Upper lobe of right lung (tissue), 1 donor: ENCODE measurements at places on chromosomes 4 and X.

- DNase-seq: no peak
Measured at GRCh38 chrX:54530357-54530900, 410 bp downstream of the GNL3L start.

GRCh38 chr4:160038615-160039014 lies 935.7 kb downstream of the RAPGEF2 start:
- no peak for DNase-seq

DNA sequence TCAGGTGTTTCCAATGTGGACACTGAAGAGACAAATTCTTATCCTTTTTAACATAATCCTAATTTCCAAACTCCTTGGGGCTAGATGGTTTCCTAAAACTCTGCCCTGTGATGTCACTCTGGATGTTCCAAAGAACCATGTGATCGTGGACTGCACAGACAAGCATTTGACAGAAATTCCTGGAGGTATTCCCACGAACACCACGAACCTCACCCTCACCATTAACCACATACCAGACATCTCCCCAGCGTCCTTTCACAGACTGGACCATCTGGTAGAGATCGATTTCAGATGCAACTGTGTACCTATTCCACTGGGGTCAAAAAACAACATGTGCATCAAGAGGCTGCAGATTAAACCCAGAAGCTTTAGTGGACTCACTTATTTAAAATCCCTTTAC lies 18.6 kb downstream of the TLR7 start:
- no peak for DNase-seq

DNA sequence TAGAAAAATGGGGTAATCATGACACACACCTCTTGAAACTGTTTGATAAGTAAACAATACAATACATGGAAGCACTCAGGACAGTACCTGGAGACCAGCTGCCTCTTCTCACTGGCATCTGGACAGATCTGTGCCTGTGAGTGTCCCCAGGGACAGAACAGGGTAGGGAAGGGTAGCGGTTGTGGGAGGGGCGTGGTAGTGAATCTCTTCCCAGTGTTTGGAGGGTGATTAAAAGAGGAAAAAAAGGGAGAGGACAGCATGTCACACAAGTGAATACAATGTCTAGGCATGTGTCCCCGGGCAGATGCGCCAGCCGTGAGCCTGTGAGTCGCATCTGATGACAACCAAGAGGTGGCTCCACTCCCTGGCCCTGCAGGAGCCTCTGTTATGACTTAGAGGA lies 138.8 kb upstream of the MSX1 start:
- no peak for DNase-seq

DNA sequence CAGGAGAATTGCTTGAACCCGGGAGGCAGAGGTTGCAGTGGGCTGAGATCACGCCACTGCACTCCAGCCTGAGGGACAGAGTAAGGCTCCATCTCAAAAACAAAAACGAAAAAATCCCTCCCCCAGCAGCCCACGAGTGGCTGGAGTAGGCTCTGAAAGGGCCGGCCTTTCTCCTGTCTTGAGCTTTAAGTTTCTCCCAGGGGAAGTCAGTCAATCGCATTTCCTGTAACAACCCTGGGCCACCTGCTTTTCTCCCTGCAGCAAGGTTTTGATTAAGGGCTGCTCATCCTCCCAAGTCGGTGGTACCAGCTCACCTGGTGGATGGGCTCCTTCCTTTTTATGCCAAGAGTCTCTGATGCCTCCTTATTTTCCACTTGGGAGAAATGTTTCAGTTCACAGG lies 2.0 kb upstream of the NYX start:
- no peak for DNase-seq

GRCh38 chr4:159428975-159429692 lies 326.3 kb downstream of the RAPGEF2 start:
- no peak for DNase-seq

GRCh38 chr4:57789666-57790065 lies 679.5 kb upstream of the IGFBP7 start:
- DNase-seq: no peak

- DNase-seq: peak; percentile 62
Measured at GRCh38 chrX:154735695-154736393, 15.0 kb downstream of the GAB3 start.

- no peak for DNase-seq
Measured at GRCh38 chrX:71168134-71168533, 23.5 kb downstream of the NLGN3 start.

DNA sequence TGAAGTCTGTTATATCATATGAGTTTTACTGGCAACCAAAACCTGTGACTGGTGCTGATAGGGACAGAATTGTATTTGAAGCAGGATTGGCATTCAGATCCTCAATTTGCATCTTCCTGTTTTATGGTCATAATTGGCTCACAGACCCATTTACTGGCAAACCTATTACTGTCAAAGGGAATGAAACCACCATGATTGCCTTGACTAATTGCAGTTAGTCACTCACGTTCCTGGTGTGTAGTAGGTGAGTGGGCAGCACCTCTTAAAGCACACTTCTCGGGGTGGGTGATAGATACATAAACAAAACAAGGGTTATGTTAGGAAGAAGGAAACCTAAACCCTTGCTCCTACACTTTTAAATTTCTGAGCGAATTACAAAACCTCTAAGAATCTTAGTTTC lies 81.0 kb downstream of the PPEF2 start:
- DNase-seq: no peak

DNA sequence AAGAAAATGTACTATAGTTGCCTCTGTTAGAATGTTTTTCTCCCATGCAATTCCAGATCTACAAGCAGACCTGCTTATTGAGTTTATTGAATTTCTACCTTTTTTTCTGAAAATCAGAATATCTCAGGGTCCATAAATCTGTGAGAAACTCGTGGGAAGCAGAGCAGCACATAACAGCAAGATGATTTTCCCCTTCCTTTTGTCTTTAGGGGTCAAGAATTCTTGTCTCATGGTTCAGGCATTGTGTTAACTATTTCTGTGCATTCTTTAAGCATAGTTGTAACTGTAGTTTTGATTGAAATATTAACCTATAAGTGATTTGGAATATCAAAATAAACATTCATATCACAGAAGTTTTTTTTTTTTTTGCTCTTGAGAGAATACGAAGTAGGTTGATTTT lies 11.4 kb downstream of the EDNRA start:
- DNase-seq: no peak

DNA sequence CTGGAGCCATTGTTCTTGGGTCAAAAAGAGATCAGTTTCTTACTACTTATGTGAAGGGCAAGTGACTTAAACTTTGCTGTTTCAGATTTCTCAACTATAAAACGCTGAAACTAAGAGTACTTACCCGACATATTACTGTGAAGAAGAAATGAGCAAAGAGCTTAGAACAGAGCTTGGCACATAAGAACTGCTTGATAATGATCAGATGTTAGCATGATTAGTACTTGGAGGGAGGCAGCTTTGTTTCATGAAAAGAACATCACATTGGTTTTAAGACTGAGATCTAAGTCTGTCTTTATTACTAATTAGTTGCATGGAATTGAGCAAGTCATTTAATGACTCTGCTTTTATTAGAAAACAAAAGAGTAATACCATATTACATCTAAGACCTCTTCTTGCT lies 169.1 kb downstream of the ARHGAP24 start:
- no peak for DNase-seq

- no peak for DNase-seq
Measured at GRCh38 chr4:146343199-146343598, 128.9 kb downstream of the REELD1 start.

- DNase-seq: no peak
Measured at GRCh38 chrX:35700121-35700520, 98.0 kb upstream of the MAGEB16 start.

GRCh38 chr4:53714236-53715140 lies 123.2 kb upstream of the LNX1 start:
- DNase-seq: no peak

- no peak for DNase-seq
Measured at GRCh38 chrX:38277802-38278201, 49.5 kb downstream of the RPGR start.

DNA sequence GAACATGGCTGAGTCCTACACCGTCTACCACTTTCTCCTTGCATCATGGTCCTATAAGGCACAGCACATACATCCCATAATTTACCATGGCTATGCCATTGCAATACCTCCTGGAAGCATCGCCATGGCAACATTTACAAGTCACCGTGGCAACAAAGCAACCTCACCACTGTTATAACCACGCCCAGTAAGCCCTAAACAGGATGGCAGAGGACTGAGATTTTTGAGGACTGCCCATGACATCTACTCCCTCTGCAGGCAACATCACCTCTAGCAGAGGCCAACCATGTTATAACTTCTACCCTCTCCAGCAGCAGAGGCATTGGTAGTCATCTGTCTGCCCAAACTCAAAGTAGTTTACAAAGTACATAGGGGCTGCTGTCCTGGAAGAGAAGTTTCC lies 29.7 kb downstream of the BCOR start:
- no peak for DNase-seq

DNA sequence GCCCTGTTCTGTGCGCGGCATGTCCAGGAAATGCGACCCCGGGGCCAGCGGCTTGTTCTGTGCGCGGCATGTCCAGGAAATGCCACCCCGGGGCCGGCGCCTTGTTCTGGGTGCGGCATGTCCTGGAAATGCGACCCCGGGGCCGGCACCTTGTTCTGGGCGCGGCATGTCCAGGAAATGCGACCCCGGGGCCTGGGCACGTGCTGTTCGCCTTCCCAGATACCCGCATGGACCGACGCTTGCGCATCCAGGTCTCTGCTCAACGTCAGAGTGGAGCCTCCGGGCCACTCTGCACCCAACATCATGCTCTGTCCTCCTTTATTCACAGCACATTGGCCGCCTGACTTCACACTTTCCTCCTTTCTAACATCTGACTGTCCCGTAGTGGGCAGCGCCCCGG lies 75.8 kb upstream of the PSAPL1 start:
- no peak for DNase-seq

DNA sequence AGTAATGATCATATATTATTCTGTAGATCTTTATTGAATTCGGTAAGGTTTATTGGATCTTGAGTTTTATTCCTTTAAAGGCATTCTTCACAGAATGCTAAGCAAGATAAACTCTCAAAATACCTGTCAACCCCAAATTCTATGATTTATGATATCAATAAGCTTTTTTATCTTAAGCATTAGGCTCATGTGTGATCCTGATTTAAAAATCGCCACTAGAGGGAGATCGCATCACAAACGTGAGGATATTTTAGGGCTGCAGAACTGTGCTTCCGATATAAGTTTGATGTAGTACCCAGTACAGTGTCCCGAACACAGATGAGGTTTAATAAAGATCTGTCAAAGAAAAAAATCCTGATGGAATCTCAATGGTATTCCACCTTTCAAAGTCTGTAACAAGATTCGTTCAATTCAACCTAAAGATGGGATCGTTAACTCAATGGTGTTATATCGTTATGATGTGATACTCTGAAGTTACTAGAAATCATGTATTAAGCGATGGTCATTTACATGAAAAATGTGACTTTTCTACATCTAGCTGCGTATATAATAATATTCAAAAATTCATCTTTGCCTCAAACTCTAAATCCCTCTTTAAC lies 169.0 kb downstream of the CORIN start:
- DNase-seq: no peak

GRCh38 chr4:71334465-71334882 lies 4.3 kb upstream of the SLC4A4 start:
- no peak for DNase-seq

DNA sequence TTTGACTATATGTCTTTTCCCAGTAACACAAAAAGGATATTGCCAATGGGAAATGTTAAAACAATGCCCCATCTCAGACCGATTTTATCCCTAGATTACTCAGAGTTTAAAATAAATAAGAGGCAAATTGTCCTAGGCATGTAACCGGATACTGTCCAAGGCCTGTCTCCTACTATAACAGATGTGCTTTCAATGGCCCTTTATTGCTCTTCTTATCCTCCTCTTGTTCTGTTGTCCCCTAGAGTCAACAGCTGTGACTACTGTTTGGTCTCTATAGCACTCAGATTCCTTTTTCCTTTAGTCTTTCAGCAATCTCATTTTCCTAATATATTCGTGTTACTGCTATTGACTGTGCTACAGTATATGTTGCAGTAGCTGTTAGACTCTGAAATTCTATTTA lies 66.8 kb upstream of the PLS3 start:
- DNase-seq: no peak

DNA sequence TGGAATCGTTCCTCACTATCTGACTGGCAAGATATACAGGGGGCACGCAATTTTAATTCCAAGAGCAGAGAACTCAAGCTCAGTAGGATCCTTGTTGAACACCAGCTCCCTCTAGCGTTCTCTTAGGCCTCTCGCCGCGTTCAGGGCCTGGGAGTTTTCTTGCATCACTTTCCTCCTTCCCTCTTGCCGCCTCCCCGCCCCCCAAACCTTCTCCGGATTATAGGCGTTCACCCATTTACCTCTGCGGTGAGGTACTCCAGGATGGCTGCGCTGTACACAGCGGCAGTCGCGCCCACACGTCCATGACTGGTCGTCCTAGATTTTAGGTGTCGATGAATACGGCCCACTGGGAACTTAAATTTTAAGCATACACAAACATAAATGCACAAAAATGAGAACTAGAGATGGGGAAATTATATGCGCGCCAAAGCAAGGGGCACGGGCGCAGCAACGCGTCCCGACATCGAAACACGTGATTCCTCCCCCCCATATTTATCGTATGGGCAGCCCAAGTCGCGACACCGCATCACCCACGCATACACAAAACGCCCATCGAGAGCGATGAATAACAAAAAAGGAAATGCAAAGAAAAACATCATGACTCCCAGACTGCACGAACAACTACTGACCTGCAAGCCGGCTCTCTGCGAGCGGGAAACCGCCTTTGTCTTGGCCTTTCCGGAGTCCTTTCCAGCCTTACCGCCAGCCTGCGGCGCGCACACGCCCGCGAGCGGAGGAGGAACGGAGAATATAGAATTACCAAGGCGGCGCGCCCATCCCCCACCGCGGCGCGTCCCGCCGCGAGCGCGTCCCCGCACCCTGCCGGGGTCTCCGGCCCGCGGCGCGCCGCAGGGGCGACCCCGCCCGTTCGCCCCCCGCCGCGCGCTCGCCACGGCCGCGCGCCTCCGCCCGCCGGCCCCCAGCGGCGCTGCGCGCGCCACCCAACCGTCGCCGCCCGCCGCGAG lies 759 bp downstream of the H2AZ1 start:
- DNase-seq: peak; percentile 92

GRCh38 chr4:1204828-1205585 lies 32.6 kb upstream of the SPON2 start:
- DNase-seq: peak; percentile 63

DNA sequence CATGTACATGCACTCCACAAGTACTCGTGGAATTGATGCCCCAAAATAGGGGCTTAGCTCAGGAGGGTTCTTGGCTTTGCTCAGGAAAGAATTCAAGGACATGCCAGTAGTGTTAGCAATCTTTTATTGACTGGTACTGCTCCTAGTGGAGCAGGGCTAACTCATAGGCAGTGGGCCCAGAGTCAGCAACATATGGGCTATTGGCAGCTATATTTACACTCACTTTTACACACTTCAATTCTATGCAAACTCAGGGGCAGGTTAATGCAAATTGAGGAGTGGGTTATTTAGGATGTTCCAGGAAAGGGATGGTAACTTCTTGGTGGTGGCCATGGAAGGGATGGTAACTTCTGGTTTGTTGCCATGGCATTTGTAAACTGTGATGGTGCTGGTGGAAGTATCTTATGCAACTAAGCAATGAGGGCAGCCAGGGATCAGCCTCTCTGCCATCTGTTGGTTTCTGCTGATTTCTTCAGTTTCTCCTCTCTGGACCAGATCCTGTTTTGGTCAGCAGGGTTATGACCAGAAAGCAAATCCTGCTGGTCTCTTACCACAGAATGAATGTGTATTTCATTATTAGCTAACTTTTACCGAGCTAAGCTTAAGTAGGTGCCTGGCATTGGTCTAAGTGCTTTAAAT lies 69.2 kb upstream of the FAT1 start:
- DNase-seq: no peak

GRCh38 chr4:117777721-117778120 lies 256.6 kb upstream of the NDST3 start:
- no peak for DNase-seq

- no peak for DNase-seq
Measured at GRCh38 chrX:154383359-154384283, 4.5 kb downstream of the EMD start.
